ENCODE measurements at places on chromosomes 5 and 9.

- no peak for DNase-seq
Observed at GRCh38 chr9:110777196-110777875, 108.7 kb downstream of the MUSK start.

GRCh38 chr5:172602783-172603231, 38.3 kb upstream of the NEURL1B start:
- DNase-seq: no peak

DNA sequence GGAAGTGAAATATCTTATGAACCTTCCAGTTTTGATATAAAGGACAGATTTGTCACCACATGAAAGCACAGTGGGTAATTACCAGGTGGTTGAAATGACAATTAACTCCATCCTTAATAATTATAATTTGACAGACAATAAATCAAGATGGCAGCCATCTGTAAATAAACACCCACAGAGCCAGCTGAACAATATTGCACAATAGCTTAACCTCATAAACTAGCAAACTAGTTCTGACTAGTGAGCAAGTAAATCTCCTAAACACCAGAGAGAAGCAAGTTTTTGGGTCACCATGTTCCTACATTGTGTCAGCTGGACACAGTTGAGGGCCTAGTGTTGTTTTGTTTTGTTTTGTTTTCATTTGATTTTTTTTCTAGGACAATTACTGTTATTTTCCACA, 577.4 kb downstream of the ACTL7B start:
- DNase-seq: no peak

- no peak for DNase-seq
Observed at GRCh38 chr5:65809817-65810531, 88.0 kb downstream of the NLN start.

DNA sequence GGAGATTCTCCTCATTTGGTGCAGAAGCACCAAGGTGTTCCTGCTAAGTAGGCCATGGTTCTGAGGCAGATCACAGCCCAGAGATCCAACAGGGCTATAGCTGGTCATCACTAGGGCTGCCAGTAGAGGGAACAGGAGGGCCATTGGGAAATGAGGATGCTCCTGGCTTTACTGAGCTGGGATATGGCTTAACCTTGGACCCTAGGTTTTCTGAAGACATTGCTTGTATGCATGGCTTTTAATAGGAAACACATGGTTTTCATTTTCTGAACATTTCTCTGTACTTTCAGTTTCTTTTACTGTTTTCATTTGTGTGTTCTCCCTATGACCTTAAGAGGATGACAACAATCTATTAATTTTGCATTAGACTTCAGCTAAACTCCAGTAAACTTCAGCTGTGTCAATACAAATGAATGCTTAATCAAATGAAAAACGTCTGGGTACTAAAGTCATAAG, at the start of gene IFNW1:
TSS of gene IFNW1 (minus strand) at position 406 of the 456 bp plus-strand sequence. CDS start at position 144, 262 bp downstream.
- no peak for DNase-seq

DNA sequence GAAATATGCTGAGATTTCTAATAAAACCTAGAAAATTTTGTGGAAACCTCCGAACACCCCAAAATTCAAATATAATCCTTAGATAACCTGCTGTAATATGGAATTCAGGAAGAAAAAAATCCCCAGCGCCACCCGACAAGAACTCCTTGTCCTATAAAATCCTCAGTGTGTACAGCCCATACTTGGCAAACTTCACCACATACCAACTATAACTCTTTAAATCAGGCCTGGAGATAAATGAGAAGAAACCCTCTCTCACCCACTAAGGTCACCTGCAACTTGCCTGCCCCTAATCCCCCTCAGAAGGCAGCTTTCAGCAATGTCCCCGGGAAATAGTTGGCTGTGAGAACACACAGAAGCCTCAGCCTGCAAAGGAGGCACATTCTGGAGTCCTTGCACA, 90.5 kb downstream of the SH3TC2 start:
- no peak for DNase-seq

Measured in GM04504 (cell line).